NCI-H1092 (cell line): ENCODE measurements at places on chromosomes 2 and 18.
A peak's percentile ranks its signal among the peaks of the same experiment; 100 is the strongest.

DNA sequence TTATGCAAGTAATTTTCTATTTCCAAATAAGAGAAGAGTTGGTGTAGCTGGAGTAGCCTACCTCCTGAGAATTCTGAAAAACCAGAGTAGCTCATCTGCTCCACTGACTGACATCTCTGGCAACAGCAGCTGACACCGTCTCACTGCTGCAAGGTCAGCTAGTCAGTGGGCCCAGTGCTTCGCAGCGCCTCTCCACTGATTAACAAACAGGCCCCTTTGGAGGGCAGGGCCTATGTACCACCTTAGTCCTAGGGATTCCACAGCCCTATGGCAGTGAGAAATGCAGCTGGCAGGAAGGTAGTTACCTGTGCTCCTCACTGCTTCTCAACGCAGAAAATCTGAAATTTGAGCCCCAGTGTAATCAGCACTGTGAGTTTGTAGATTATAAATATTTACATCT, 97.5 kb downstream of the DLGAP1 start:
- DNase-seq, result no peak

DNA sequence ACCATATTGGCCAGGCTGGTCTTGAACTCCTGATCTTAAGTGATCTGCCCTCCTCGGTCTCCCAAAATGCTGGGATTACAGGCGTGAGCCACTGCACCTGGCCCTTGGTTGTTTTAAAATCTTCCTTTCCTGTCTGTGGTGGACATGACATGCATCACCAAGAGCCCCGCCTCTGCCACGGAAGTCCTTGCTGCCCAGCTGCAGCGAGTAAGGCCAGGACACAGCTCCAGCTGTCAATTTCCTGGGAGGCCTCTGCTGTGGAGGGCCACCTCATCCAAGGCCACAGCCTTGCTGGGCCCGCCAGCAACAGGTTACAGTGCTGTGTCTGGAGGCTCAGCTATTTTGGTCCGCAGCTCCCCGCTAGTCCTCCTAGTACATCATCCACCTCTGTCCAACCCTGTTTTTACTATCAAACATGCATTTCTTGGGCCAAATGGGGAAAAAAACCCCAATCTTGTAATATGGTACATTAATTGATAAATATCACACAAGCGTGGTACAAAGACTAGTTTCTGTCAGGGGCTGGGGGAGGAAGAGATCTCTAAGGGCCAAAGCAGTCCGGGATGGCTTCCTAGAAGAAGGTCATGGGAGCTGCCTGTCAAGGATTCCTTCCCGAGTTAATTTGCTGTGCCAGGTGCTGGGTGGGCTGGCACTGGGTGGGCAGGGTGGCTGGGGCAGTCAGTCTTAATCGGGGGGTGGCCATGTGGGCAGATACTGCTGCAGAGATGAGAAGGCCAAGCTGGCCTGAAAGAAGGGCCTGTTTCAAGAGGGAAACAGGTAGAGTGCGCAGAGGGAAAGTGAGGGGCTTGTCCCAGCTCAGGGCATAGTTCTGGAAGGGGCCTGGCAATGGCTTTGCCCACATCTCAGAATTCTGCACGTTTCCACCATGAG, 100.5 kb downstream of the INHBB start:
- no peak for DNase-seq

GRCh38 chr2:217063238-217063755, 203.4 kb upstream of the TNP1 start:
- DNase-seq, result no peak

DNA sequence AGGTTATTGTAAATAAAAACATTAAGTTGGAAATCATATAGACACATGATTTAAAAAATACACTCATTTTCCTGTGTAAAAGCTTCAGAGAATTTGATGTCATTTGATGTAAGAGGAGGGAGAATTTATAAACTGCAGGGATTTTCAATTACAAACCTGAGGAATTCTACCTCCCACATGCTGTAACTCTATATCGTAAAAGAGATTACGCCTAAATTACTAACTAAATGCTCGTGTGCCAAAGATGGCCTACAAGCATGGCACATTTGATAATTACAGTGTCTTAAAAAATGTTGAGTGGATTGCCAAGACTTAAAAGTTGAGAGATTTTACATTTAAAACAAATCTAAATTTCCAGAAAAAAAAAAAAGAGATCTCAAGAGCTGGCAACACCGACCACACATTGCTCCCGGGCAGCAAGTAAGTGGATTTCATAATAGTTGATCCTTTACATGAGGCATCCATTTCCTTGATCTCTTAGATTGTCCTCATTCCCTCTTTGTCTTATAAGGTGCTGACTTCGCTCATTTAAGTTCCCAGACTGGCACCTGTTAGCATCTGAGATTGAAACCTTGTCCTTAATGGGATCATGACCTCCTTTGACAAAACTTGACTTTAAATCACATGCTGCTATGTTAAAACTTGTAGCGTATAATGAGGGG, 840.3 kb upstream of the ZEB2 start:
- DNase-seq, result no peak

DNA sequence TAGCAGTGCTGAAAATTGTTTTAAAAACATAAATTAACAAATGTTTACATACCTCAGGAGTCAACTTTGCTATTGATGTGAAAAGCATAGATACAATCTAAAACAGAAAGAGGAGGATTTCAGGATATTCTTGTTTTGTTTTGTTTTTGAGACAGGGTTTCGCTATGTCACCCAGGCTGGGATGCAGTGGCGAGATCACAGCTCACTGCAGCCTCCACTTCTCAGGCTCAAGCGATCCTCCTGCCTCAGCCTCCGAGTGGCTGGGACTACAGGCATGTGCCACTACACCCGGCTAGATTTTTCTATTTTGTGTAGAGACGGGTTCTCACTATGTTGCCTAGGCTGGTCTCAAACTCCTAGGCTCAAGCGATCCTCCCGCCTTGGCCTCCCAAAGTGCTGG, 60.6 kb downstream of the C2orf74 start:
- no peak for DNase-seq

- no peak for DNase-seq
Observed at GRCh38 chr2:149544692-149545091, 42.9 kb downstream of the MMADHC start.

GRCh38 chr2:73268830-73269685, 15.2 kb downstream of the FBXO41 start:
- peak; percentile 65 for DNase-seq

DNA sequence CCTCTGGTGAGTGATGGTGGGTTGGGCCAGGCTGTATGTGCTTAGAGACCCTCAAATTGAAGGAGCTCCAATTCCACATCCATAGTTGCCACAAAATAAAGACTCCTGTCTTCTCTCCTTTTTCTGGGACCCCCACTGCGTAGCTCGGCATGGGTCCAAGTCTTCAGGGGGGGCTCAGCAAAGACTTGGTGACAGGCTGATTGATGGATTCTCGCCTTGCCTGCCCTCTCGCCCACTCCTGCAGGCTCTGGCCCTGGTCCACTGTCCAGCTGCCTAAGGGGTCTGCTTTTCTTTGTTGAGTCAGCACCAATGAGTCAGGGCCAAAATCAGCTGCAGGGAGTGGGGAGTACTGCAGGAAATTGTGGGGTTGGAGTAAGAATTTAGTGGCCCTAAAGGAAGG, 21.5 kb downstream of the RPL37A start:
- DNase-seq, result no peak

DNA sequence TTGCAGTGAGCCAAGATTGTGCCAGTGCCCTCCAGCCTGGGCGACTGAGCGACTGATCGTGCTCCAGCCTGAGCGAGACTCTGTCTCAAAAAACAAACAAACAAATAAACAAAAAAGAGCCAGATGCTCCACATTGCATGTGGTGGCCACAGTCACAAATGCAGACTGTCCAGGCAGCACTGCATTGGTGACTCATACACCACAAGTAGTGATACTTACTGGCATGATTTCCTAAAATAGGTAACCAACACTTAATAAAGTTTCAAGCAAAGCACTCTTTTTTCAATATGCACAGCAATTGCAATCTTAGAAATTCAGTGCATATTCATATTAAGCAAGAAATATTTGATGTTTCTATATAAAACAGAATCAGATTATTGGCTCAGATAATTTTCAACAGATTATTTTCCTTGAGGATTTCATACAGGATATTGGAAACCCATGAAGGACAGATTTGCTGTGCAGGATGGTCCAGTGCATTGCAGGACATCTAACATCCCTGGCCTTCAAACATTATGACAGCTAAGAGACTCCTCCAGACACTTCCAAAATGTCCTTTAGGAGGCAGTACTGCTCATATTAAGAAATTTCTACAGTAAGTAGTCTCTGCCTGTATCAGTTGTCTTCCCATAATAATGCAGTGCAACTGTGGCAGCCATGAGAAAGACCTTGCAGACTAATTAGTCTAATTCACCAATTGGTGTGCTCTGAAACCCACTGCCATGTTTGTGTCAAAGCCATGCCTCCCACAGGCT, 10.5 kb upstream of the SLC1A4 start:
- DNase-seq, result no peak

DNA sequence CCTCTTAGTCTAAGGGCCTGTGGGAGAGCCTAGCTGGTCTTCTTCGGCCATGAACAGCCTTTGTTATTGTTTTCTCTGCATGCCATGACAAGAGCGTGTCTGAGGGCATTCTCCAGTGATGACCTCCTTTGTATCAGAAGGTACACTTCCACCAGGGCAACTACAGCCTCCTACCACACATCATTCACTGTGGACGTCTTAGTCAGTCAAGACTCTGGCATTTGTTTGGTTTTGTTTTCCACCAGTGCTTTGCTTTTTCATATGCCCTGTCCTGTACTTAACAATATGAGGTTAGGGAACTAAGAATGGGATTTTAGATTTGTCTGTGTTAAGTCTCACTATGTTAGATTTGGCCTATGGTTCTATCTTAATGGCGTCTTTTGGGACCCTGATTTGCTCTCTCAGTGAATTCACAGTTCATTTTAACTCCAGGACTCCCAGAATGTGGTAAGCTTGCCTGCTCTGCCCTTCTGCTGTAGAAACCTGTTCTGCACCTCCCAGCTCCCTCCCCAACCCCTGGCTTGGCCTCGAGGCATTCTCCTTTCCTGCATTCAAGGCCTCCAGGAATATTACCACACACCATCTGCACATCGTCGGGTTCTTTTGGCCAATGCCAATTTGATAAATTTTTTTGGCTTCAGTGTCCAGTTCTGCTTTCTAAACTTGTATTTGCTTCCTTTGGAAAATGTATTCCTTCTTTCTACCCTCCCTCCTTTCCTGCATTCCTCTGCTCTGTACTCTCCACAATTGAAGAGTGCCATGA, 42.8 kb upstream of the IL1R1 start:
- DNase-seq, result no peak

GRCh38 chr18:76847916-76848315, 25.6 kb downstream of the ZNF236 start:
- DNase-seq, result no peak
